ENCODE measurements at places on chromosomes 12 and 14.

DNA sequence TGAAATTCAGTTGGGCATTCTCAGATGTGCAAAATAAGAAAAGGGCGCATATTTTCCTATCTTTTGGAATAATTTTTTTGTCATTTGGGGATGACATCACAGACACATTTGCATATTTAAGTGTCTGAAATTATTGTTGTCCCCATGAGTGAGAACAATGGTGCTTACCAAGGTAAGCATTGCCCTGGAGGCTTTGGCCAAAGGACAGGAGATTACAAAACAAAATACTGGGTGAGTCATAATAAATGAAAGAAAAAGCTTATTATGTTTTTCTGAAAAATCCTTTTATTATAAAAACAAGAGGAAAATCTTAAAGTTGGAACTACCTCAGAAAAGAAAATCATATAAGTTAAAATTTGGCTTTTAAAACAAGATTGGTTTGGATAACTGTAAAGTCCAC lies 254.9 kb downstream of the BTG1 start:
- DNase-seq: no peak

- no peak for DNase-seq
Observed at GRCh38 chr12:126588586-126589249, 1523.5 kb downstream of the AACS start.

DNA sequence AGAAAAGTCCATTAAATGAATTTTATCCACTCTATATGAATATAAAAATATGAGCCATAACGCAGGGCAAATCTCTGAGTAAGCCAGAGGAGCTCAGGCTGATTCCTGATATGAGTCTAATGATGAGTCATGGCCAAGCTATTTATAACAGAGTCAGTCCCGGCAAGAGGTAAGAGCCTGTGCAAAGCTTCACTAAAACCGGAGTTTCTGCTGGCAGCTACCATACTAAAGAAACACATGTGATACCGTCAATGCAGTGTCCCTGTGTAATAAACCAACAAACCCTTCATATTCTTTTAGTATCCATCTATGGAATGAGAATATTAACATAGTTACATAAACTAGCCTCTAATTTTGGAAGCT lies 319.4 kb downstream of the KCNC2 start:
- no peak for DNase-seq

DNA sequence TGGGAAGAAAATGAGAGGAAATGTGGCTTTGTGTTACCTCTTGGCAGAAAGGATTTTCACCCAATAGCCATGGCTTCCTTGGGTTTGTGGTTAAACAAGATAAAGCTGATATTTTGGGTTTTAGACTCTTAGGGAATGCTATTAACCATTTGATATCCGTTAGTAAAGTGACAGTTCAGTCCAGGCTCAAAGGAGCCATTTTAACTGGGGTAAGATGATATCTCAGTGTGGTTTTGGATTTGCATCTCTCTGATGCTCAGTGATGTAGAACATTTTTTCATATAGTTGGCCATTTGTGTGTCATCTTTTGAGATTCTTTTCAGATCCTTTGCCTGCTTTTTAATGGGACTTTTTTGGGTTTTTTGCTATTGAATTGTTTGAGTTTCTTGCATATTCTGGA lies 30.1 kb downstream of the IFT43 start:
- DNase-seq: no peak

- no peak for DNase-seq
Observed at GRCh38 chr14:94322648-94323570, at the start of gene SERPINA6. Gene SERPINA6, minus strand, starts transcription at chr14:94323336. Its CDS starts 8,688 bp downstream, at chr14:94314648.

GRCh38 chr12:56128670-56129205 lies 671 bp downstream of the ESYT1 start:
- no peak for DNase-seq

- DNase-seq: no peak
Observed at GRCh38 chr12:15662983-15663659, 126.1 kb downstream of the EPS8 start.

GRCh38 chr14:65555358-65555757 lies 142.8 kb downstream of the FUT8 start:
- no peak for DNase-seq

DNA sequence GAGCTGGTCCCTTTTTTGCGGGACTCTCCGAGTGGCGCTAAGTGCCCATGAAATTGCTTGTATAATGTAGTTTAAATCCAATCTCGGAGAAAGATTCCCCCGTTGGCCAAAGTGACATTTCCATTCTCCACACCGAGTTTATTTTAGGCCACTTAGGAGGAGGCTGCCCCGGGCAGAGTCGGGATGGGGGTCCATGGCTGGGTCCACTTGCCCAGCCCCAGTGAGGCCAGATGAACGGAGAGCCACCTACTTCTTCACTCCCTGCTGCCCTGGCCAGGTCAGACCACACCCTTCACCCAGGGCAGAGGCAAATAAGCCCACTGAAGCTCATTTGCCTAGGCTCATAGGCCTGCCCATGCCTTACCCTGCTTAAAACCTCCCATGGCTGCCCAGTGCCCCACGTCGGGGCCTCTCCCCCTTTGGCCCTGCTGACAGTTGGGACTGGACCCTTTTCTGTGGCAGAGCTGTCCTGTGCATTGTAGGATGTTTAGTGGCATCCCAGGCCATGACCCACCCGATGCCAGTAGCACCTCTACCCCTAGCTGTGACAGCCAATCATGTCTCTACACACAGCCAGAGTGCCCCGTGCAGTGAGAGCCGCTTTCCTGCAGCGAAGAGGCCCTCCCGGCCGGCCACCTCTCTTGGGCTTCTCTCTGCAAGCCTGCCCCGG lies 51.3 kb downstream of the FAM222A start:
- no peak for DNase-seq

DNA sequence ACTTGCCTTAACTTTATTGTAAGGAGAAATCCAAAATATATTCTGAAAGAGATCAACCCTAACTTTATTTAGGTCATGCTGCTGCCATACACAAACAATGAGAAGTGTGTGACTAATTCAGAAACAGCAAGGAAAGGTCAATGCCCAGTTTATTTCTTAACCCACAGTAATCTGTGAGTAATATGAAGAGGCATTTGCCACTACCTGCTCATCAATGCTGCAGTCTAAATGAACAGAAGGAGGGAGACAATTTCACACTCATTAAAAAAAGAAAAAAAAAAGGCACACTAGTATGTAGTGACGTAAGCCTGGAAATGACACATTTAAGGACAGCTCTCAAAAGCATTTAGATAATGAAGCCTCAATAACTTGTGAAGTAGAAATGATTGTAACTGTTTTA lies 90.5 kb upstream of the FOXN3 start:
- peak; percentile 42 for DNase-seq

GRCh38 chr14:105541218-105541875 lies 15.0 kb downstream of the TMEM121 start:
- DNase-seq: no peak

DNA sequence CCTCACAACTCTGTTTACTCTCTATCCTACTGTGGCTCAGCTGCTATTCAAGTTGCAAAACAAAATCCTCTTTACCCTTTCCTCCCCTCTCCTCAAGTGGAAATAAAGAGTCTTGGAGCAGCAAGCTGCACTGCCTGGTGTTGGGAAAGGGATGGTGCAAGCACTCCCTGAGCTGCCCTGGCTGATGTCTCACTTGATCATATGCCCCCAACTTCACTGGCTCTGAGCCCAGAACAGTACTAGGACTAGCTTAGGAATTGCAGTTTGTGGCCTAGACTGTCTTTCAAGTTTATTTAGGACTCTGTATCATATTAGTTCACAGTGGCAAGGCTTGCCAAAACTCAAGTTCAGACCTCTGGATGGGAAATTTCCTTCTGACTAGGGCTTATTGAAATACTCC lies 1683.8 kb upstream of the SEL1L start:
- DNase-seq: no peak

DNA sequence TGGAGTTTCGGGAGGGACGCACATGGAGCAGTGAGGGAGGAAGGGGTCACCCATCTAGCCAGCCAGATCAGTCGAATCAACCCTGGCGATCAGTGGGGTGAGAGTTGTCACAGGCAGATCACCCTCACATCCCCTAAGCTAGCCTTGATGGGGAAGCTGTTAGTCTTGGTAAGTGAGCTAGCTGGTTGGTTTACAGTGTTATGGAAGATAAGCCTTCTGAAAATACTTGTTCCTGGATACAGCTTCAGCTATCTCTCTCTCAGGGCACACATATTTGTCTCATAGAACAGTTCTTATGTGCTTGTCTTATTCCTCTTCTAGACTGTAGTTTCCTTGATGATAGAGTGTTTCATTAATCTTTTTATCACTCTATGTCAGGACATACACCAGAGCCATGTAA lies 26.2 kb upstream of the MANSC4 start:
- DNase-seq: no peak

DNA sequence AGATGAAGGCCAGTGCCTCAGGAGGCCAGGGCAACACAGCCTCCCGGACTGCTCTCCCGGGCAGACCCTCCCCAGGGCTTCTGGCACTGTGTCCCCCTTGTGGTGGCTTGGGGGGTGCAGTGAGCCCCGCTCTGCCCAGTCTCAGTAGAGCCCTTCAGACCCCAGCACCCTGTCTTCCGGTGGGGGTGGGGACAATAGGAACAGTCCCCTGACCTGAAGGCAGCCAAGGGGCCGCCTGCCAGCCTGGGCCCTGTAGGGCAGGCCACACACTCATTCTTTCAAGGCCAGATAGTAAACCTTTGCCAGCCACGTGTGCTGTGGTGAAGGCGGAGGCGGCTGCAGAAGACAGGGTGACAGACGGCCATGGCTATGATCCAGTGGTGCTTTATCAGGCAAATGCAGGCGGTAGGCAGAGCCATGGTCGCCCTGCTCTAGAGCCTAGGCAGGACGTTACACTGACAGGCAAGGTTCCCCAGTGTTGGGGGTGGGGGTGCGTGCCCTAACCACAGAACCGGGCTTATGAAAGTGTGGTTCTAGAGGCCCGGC lies 15.0 kb downstream of the ZFYVE21 start:
- no peak for DNase-seq

GRCh38 chr12:67609226-67609870 lies 39.2 kb upstream of the DYRK2 start:
- no peak for DNase-seq

DNA sequence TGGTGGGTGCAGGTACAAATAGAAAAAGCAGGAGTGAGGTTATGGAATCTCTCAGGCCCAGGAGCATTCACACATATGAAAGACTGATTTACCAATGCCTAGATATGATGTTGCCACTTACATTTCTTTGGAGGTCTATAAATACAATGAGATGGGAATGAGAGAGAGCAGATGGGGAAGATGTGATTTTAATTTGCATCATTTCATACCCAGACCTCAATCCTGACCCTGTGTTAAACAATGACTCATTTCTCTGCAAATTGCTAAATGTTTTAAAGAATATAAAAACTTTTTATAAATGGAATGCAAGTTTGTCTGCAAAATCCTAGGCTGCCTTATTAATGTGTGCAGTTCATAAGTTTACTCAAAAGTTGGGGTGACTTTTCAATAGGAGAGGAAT lies 38.6 kb upstream of the GNG2 start:
- no peak for DNase-seq

DNA sequence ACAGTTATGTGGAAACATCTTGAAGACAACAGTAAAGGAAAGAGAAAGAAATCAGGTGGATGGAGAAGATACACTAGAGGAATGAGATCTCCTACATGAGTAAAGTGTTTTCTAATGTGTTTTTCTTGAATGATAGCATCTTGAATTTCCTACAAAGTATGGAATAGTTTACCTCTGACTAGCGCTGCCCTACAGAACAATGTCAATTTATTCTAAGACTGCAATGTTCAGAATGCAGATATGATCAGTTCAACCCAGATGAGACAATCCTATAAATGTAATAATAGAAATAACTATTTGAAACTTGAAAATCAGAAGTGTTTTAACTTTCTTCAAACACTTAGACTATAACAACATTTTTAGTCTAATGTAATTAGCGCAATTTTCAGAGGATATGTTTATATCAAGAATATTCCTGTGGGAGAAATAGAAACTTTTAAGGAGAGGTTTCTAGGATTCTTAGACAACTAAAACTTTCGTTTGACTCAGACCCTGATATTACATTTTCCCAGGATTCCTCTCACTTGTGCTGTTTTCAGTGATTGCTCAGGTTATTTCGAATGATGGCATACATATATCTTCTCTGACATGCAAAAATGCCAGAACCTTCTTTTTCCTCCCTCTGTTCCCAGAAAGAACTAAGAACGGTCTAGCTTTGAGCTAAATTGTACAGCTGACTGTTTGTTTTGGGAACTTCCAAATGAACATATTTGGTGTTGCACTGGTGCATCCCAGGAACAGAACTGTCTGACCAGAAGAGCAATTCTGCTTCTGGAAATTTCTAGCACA lies 1017.4 kb downstream of the DIO2 start:
- DNase-seq: no peak

- DNase-seq: no peak
Observed at GRCh38 chr12:75578546-75578945, 67.1 kb upstream of the KRR1 start.

- no peak for DNase-seq
Observed at GRCh38 chr14:42565556-42565955, 958.9 kb downstream of the LRFN5 start.

- no peak for DNase-seq
Observed at GRCh38 chr12:56683-57346, 9.8 kb upstream of the IQSEC3 start.
